ENCODE measurements at places on chromosomes 3 and 15.

GRCh38 chr3:108486941-108487340 lies 23.5 kb downstream of the MYH15 start:
- DNase-seq, result no peak

- no peak for DNase-seq
These were observed 7.8 kb downstream of the THBS1 start for GRCh38 chr15:39588531-39589192.

- peak; percentile 68 for DNase-seq
These were observed 53.8 kb downstream of the SST start for GRCh38 chr3:187616307-187616972.

GRCh38 chr3:127217596-127218453 lies 24.9 kb downstream of the PRR23E start:
- DNase-seq, result no peak

DNA sequence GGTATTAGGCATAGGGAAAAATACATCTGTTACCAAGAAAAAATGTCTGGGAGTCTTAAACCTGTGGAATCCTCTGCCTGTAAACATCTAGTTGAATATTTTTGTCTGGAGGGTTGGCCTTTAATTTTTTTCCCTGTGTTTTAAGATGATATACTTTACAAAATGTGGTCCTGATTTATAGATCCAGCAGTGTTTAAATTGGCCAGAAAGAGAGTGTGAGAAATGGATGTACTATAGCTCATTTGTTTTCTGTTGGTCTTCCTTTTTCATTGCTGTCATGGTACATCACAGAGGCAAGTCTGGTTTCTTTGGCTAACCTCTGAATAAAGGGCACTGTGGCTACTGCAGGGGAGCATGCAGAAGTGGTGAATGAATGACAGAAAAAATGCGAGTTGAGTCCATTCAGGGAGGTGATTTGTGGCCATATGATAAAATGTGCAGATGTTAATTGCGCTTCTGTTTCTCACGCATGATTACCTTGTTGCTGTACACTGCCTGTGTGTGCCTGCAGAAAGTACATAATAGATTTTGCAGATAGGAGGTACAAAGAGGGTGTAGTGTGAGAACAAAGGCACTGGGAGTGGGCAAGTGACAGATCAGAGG lies 150.0 kb downstream of the NFKBIZ start:
- no peak for DNase-seq

DNA sequence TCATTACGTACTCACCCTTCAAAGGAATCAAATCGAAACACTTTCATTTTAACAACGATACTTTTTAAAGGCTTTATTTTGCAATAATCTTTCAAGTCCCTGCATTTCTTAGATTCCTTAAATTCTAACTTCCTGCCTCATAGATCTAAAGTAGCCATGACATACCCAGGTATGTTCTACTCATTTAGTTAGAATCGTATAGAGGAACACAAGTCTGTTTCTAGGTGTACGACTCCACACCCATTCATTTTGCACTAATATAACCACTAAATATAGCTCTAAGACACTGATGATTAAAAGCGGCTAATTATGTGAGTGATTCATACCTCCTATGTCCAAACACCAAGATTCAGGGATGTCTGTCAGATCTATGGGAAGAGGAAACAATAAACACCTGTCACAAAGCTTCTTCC lies 1.3 kb downstream of the ATP13A3 start:
- DNase-seq, result no peak

DNA sequence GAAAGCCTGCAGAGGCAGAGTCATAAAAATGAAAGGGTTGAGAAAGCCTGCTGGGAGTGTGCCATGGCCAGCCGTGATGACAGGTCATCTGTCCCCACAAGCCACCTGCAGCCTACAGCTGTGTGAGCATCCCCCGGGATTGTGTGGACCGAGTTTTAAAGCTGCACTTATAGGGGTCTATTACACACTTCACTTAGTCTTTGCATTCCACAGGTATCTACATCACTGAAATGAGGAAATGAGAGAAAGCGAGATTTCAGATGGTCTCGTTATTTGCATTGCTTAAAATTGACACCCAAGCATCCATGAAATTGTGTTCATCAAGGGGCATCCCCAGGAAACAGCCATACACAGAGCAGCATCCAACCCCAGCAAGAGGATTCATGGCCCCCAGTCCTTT lies 137.6 kb upstream of the TRIM42 start:
- no peak for DNase-seq

- DNase-seq, result no peak
These were observed 60.2 kb downstream of the PIAS1 start for GRCh38 chr15:68114356-68114755.

DNA sequence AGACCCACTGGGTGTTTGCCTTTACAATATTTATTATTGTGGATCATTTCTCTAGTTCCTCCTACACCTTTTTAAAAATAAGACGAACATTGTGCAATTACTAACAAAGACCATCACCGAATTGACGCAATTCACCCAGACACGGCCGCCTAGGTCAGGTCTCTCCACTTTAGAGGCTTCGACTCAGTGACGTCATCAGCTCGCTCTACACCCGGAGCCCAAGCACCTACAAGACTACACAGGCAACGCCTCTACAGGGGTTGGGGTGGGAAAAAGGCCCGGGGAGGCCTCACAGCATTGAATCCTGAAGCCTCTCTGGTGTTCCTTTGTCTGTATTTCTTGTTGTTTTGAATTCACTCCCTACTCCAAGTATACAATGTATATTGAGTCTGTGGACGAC lies 16.6 kb downstream of the ZIC4 start:
- no peak for DNase-seq

GRCh38 chr3:14256561-14257342 lies 78.1 kb downstream of the LSM3 start:
- DNase-seq, result no peak

DNA sequence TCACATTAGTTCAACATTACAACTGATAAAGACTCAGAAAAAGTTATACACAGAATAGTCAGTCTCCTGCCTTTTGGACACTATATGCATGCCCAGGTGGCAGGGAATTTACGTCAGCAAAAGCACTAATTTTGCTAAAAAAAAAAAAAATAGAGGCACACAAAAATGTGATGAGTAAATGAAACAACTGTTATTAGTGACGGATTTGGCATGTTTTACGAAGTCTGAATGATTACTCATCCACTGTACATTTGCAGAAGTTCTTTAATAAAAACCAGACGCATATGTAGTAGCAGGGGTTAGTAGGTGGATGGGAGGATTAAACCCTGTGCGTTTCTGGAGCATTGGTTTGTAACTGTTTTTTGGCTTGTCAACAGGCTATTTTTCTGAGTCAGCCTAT lies 99.0 kb downstream of the MITF start:
- DNase-seq, result no peak

- DNase-seq, result peak; percentile 63
These were observed 29.5 kb upstream of the VEPH1 start for GRCh38 chr3:157532529-157533297.

DNA sequence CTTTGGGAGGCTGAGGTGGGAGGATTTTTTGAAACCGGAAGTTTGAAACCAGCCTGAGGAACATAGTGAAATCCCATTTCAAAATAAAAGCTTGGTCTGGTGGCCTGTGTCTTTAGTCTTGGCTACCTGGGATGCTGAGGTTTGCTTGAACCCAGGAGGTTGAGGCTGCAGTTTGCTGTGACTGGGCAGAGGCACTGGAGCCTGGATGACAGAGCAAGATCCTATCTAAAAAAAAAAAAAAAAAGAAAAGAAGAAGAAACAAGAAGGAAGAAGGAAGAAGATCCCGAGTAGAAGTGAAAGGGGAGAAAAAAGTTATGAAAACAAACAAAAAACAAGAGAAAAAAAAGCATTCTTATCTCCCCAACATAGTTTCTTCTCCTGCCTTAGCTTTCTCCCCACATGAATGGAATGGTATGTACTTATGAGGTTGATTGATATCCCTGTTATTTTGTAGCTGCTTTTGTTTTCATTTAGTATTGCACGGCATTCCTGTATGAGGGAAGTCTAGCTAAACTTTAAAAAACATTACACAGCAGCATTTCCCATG lies 42.4 kb downstream of the TMEM40 start:
- no peak for DNase-seq

DNA sequence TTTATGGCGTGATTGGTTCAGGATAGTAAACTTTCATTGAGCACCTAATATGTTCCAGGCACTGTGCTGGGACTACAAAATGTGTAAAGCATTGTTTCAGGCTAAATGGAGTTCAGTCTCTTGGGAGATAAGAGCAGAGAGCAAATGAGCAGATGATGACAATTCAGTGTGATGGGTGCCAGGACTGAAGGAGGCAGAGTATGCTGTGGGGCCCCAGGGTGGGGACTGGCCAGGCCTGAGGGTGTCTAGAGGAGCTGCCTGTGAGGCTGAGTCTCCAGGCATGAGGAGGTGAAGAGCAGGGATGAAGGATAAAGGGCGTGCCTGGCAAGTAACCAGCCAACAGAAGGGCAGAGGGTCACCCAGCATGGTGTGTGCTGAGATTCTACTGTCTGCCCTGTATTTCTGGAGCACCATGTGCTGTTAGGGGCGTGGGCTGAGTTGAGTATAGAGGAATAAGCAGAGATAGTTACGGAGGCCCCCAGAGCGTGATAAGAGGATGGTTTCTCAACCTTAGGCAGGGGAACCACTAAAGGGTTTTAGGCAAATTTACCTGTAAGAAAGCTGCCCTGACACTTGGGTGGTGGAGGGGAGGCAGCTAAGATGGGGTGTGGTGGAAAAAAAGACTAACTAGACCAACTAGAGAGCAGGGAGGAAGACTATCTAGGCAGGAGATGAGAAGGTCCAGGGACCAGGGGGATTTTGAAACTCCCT lies 38.5 kb downstream of the EPHB1 start:
- no peak for DNase-seq

DNA sequence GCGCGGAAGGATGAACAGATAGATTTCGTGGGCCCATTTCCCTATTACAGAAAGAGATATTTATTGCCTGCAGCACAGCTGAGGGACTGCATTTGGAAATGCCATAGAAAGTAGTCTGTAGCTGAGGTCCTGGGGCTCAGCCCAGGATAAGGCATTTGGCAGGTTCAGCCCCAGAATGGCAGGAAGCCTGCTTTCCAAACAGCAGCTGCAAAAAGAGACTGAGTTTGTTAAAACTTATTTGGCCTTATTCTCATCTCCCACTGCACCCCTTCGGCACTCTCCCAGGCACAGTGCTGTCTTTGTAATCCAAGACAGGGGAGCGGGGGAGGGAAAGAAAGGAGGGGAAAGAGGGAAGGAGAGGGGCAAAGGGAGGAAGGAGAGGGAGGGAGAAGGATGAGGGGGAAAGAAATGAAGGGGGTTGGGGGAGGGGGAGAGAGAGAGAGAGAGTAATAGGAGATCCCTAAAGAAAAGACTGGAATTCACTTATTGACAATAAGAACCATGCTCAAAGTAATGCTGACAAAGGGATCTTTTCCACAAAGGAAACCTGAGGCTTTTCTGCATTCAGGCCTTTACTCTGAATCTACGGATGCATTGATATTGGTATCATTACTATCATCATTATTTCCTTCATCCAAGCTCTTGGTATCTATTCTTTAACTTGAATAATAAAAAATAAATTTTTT lies 94.0 kb upstream of the LRRN1 start:
- no peak for DNase-seq

- no peak for DNase-seq
These were observed 38.1 kb downstream of the SLCO2A1 start for GRCh38 chr3:133991637-133992036.

DNA sequence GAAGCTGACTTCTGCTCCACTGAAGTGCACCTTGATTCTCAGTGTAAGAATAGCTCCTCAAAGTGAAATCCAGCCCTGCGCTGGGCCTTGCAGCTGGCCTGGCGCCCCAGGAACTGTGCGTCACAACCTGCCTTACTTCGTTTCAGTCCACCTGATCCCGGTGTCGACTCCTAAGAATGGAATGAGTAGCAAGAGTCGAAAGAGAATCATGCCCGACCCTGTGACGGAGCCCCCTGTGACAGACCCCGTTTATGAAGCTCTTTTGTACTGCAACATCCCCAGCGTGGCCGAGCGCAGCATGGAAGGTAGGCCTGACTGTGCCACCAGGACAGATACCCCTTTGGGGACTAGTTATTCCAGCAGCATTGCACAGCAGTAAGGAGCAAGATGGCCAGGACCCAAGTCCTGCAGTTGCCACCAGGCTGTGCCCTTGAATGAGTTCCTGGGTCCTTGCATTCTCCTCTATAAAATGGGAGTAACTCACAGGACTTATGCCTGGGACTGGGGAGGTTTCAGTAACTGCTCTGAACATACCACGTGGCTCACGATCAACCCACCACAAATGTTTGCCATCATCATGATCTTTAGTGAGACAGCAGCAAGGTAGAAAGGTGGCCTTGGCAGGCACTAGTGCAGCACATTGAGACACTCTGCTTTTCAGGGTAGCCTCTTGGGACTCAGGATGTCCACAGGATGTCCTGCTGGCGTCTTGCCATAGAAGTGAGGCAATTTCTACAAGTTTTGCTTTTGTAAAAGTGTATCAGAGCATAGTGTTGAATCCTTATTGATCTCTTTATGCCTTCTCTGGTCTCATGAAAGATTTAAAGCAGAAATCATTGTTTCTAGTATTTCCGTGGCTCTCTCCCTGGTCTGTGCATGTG lies 46.8 kb downstream of the PXYLP1 start:
- no peak for DNase-seq

GRCh38 chr3:39272191-39272590 lies 7.6 kb downstream of the CX3CR1 start:
- no peak for DNase-seq

DNA sequence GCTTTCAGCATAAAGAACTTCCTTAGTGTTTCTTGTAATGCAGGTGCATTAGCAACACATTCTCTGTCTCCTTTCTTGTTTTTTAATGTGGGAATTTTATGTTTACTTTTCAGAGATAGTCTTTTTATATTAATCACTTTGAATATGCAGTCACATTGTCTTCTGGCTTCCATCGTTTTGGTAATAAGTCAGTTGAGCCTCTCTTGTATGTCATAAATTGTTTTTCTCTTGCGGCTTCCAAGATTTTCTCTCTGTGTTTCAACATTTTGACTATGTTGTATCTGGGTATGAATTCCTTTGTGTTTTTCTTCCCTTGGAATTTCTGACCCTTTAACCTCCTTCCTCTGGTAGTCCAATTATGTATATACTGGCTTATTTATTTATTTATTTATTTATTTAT lies 25.3 kb downstream of the GABRG3 start:
- no peak for DNase-seq

DNA sequence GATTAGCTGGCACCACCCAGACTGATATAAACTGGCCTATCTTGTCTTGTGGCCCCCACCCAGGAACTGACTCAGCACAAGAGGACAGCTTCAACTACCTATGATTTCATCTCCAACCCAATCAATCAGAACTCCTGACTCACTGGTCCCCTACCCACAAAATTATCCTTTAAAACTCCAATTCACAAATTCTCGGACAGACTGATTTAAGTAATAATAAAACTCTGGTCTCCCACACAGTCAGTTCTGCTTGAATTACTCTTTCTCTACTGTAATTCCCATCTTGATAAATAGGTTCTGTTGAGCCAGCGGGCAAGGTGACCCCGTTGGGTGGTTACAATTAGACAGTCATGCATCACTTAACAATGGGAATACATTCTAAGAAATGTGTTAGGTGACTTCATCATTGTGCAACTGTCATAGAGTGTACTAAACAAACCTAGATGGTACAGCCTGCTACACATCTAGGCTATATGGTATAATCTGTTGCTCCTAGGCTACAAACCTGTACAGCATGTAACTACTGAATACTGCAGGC lies 48.1 kb upstream of the MAP4 start:
- no peak for DNase-seq

- no peak for DNase-seq
These were observed 231.6 kb downstream of the TJP1 start for GRCh38 chr15:29590701-29591100.
